ENCODE measurements at places on chromosomes 2 and 18.

- no peak for DNase-seq
Measured at GRCh38 chr2:211181626-211182025, 625.2 kb downstream of the CPS1 start.

- no peak for DNase-seq
Measured at GRCh38 chr2:58133395-58133794, 86.8 kb downstream of the VRK2 start.

GRCh38 chr18:23258566-23259469 is 123.5 kb downstream of the CABLES1 start:
- DNase-seq, result no peak

- DNase-seq, result no peak
Measured at GRCh38 chr18:70554854-70555445, 266.1 kb downstream of the SOCS6 start.

DNA sequence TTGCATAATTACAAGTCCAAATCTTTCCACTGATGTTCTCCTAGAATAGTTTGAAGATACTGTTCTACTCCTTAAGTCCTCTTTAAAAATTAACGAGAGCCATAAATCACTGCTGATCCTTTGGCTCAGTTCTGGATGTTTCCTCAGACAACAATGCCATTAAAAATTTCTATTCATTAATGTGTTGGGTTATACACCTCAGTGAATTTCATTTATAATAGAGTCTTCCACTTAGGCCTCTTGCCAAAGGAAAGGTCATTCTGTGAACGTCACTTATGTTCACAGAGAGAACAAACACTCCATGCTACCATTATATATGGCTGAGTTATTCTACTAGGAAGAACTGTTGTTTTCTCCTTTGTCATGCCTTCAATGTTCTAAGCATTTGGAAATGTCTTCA is 1472.3 kb upstream of the CELF4 start:
- DNase-seq, result no peak

GRCh38 chr2:159521272-159521671 is 95.1 kb downstream of the BAZ2B start:
- DNase-seq, result no peak

- no peak for DNase-seq
Measured at GRCh38 chr2:196592911-196593881, 46.3 kb upstream of the CCDC150 start.

GRCh38 chr18:1370552-1370951 is 465.9 kb downstream of the ADCYAP1 start:
- DNase-seq, result no peak

GRCh38 chr2:147499785-147500184 is 345.0 kb upstream of the ACVR2A start:
- DNase-seq, result no peak

DNA sequence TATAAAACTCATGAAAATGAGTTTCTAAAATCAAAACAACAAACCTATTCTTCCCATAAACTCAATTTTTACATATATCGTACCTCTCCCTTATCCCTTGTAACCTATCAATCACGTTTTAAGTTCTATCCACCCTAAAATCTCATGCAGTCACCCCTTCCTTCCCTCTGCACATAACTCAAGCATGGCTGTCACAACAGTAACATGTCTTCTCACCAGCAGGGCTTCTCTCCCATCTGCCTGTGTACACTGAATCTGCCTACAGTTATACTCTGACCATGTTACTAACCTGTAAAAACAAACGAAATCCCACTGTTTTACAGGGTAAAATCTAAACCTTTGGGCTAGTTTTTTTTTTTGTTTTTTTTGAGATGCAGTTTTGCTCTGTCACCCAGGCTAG is 68.2 kb downstream of the MAP4K3 start:
- no peak for DNase-seq

- no peak for DNase-seq
Measured at GRCh38 chr2:133421516-133422324, 146.5 kb downstream of the NCKAP5 start.

All from activated CD8-positive, alpha-beta memory T cell treated with anti-CD3 and anti-CD28 coated beads for 4 hours (primary cell).